CD8-positive, alpha-beta memory T cell (primary cell): ENCODE measurements at places on chromosomes 5 and 9. TPM values are rescaled to one million over a fixed set of nuclear protein-coding genes. Genes with fewer than 3 reads are reported as not detected.

GRCh38 chr9:85884256-85884655 is 56.7 kb upstream of the NAA35 start:
- H3K27ac ChIP-seq = no peak overlapping the region
- no peaks in the 10 kb centered on the region for H3K36me3 ChIP-seq
- no peaks in the 10 kb centered on the region for H3K4me1 ChIP-seq
- DNase-seq = no peak
- no peaks in the 10 kb centered on the region for H3K27me3 ChIP-seq

The KIF4B gene
- total RNA-seq = 0.09 TPM

GRCh38 chr9:111662576-111663300 is 1.3 kb downstream of the GNG10 start:
- H3K27me3 ChIP-seq = no peaks in the 10 kb centered on the region
- H3K4me3 ChIP-seq = peak overlapping the region; percentile 82
- peak overlapping the region; percentile 62 for H3K27ac ChIP-seq
- peak; percentile 20 for DNase-seq
- H3K4me1 ChIP-seq = peaks cover 30% of the 10 kb centered on the region
- H3K36me3 ChIP-seq = no peaks in the 10 kb centered on the region

The STING1 gene
- 107 TPM for total RNA-seq

DNA sequence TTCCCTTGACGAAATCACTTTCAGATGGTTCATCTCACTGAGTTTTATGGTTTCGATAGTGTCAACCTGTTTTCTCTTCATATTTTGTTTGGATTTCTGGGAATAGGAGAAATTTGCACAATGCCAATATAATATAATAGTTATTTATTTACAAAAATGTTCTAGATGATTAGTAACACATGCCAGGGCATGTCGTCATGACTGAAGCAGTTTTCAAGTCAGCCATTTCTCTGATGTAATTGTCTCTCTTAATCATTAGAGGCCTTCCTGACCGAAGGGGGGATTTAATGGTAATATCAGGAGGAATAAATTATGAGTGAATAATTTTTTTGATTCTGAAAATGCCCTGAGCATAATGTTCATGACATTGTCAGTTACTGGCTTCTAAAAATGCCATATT is 246.5 kb upstream of the ATP10B start:
- H3K36me3 ChIP-seq = no peaks in the 10 kb centered on the region
- H3K4me1 ChIP-seq = no peaks in the 10 kb centered on the region
- no peak for DNase-seq
- no peaks in the 10 kb centered on the region for H3K27me3 ChIP-seq
- H3K27ac ChIP-seq = no peak overlapping the region
- no peak overlapping the region for H3K4me3 ChIP-seq

DNA sequence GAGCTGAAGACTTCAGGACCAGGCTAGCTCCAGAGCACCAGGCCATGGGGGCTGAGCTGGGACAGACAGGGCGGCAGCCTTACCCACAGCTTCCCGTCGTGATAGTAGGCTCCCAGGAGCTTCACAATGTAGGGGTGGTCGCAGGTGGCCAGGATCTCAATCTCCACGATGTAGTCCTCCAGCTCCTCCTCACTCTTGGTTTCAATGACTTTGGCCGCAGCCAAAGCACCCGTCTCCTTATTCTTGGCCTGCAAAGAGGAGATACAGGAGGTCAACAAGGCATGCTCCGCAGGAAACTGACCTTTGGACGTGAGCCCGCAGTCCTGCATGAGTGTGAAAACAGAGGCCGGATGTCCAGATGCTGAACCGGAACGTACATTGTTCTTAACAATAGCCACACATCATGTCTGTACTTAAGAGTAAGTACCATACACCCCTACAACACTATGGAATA is 31.5 kb downstream of the STK10 start:
- H3K27ac ChIP-seq = no peak overlapping the region
- no peak overlapping the region for H3K4me3 ChIP-seq
- no peaks in the 10 kb centered on the region for H3K27me3 ChIP-seq
- H3K4me1 ChIP-seq = peaks cover 71% of the 10 kb centered on the region

The PCDHB10 gene
- total RNA-seq = not detected

GRCh38 chr5:2715856-2716255 is 35.6 kb downstream of the IRX2 start:
- DNase-seq = no peak
- no peaks in the 10 kb centered on the region for H3K27me3 ChIP-seq
- no peak overlapping the region for H3K4me3 ChIP-seq
- H3K27ac ChIP-seq = no peak overlapping the region
- H3K4me1 ChIP-seq = no peaks in the 10 kb centered on the region
- H3K36me3 ChIP-seq = no peaks in the 10 kb centered on the region

The HCN1 gene
- not detected for total RNA-seq

GRCh38 chr5:68962757-68963484 is 130.9 kb upstream of the SLC30A5 start:
- H3K4me1 ChIP-seq = no peaks in the 10 kb centered on the region
- H3K4me3 ChIP-seq = no peak overlapping the region
- no peak overlapping the region for H3K27ac ChIP-seq
- DNase-seq = no peak

The PRELID2 gene
- total RNA-seq = 1.2 TPM

The ABO gene
- total RNA-seq = not detected

GRCh38 chr5:135372654-135373381 is 26.2 kb downstream of the MACROH2A1 start:
- H3K36me3 ChIP-seq = peaks cover 42% of the 10 kb centered on the region
- no peak overlapping the region for H3K27ac ChIP-seq
- peaks cover 16% of the 10 kb centered on the region for H3K4me1 ChIP-seq
- no peak overlapping the region for H3K4me3 ChIP-seq
- no peaks in the 10 kb centered on the region for H3K27me3 ChIP-seq
- DNase-seq = no peak

The ANKRD34B gene
- total RNA-seq = not detected

- H3K4me1 ChIP-seq = no peaks in the 10 kb centered on the region
- no peaks in the 10 kb centered on the region for H3K27me3 ChIP-seq
- no peak overlapping the region for H3K4me3 ChIP-seq
- no peak overlapping the region for H3K27ac ChIP-seq
- DNase-seq = no peak
Observed at GRCh38 chr9:137352511-137353222, 50.6 kb upstream of the NRARP start.

- H3K36me3 ChIP-seq = no peaks in the 10 kb centered on the region
- no peak for DNase-seq
- H3K27ac ChIP-seq = no peak overlapping the region
- no peak overlapping the region for H3K4me3 ChIP-seq
- no peaks in the 10 kb centered on the region for H3K4me1 ChIP-seq
- H3K27me3 ChIP-seq = no peaks in the 10 kb centered on the region
Observed at GRCh38 chr5:41118177-41118576, 47.0 kb upstream of the MROH2B start.
